B cell (primary cell): ENCODE measurements at places on chromosomes 4 and X.
A peak's percentile ranks its signal among the peaks of the same experiment; 100 is the strongest.

DNA sequence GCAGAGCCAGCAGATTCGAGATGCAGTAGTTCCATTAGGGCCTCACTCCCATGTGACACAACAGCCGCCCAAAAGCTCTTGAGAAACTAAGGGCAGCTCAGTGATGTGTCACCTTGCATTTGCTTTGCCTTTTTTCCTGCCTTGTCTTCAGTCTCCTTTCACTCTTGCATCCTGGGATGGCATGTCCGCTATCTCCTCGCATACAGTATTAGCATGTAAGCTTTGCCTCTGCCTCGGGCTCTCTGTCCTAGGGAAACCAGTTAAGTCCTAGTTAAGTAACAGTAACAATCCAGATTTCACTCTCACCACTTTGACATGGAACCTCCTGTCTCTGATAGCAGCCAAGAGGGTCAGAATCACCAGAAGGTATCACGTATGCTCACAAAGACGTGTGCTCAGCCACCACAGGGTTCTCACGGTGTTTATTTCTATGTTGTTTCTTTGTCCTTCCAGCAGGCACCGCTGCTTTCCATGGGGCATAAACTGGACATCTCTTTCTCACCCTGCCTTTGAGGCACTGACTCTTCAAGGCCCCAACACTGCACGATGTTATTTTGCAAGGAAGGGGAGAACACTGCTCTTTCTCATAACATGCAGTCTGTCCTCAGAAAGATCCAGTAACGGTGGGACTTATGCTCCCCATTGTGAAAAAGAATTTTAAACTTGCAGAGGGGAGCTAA is 26.7 kb upstream of the SORBS2 start:
- no peak for DNase-seq

DNA sequence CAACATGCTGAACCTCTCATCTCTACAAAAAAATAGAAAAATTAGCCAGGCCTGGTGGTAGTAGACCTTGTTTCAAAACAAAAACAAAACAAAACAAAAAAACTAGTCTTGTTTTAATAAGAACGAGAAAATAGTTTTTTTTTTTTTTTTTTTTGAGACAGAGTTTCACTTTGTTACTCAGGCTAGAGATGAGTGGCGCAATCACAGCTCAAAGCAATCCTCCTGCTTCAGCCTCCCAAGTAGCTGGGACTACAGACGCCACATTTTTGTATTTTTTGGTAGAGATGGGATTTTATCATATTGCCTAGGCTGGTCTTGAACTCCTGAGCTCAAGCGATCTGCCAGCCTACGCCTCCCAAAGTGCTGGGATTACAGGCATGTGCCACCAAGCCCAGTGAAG is 47.7 kb upstream of the UGDH start:
- DNase-seq, result no peak

DNA sequence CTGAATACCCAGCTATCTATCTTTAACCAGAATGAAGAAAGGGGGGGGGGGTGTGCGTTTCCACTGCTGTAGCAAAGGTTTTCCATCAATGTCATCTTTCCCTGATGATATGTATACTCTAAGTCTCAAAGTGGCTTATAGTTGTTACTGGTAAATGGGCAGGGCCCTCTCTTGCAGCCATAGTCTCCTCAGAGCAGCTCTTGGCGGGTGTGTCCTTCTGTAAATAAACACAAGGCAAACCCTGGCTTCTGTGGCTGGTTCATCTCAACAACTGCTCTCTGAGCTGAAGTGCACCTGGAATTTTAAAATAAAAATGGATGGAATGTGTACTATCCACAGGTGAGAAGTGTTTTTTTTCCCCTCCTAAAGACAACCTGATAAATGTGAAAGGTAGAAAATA is 57.5 kb upstream of the SCML1 start:
- no peak for DNase-seq

- DNase-seq, result no peak
Measured at GRCh38 chr4:22501715-22502095, 14.2 kb downstream of the ADGRA3 start.

- no peak for DNase-seq
Measured at GRCh38 chr4:42350611-42351182, 46.6 kb upstream of the SHISA3 start.

GRCh38 chr4:174764105-174764729 is 64.8 kb downstream of the GLRA3 start:
- DNase-seq, result peak; percentile 25

DNA sequence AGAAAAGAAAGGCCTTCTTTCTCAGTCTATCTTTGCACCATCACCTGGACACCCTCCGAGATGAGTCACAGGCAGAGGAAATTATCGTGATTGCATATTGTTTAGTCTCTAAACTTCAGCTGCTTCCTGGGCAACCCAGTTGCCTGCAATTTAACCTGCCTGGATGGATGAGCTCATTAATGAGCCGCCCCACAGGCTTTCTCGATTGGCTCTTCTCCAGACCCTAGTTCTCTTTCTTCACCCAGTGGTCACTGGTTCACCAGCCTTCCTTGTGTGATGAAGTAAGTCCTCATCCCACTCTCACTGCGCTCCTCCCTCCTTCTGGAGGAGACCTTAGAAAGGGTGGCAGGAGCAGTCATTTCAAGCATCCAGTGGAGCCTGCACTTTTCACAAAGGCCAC is 94.4 kb downstream of the SOWAHB start:
- no peak for DNase-seq

DNA sequence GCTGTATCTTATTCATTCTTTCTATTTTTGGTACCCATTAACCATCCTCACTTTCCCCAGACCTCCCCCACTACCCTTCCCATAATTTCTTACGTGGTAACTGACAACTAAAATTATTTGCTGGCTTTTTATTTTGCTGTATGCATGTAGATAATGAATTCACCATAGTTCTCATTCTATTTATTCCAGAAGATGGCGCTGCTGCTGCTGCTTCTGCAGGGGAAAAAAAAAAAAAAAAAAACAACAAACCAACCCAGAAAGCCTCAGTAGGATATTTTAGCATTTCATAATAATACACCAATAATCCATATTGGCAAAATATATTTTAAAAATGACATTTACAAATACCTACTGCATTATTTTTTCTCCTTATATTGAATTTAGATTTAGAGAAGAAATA is 416.6 kb upstream of the MAGEB18 start:
- no peak for DNase-seq

GRCh38 chr4:42658261-42658660 is 1.4 kb upstream of the ATP8A1 start:
- no peak for DNase-seq

GRCh38 chrX:19152762-19153161 is 30.5 kb upstream of the ADGRG2 start:
- no peak for DNase-seq

DNA sequence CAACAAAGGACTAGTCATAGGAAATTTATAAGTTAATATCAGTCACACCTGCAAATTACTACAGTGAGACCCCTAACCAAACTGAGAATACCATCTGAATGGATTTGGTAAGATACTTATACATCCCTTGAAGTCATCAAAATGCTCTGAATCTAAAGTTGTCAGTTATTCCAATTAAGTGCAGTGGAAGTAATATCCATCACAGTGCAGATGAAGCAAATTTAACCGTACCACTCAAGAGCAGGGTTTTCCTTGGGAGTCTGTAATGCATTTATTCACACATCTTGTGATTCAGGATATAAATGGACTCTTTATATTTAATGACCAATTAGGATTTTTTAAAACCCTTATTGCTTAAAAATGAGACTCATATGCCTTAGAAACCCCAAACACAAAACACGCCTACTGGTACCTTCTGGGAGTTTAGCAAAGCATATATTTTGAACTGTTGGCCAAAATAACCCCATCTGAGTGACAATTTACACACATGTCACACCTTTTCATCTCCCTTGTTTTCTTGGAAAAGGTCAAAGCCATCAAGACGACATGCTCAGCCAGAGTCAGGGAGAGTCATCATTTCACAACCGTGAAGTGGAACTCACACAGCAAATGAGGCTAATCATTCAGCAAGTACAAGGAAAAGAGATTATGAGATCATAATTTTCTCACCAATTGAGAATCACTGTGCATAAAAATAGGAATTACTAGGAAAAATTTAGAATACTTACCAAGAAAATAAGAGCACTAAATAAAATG is 303.7 kb downstream of the HNRNPD start:
- no peak for DNase-seq

DNA sequence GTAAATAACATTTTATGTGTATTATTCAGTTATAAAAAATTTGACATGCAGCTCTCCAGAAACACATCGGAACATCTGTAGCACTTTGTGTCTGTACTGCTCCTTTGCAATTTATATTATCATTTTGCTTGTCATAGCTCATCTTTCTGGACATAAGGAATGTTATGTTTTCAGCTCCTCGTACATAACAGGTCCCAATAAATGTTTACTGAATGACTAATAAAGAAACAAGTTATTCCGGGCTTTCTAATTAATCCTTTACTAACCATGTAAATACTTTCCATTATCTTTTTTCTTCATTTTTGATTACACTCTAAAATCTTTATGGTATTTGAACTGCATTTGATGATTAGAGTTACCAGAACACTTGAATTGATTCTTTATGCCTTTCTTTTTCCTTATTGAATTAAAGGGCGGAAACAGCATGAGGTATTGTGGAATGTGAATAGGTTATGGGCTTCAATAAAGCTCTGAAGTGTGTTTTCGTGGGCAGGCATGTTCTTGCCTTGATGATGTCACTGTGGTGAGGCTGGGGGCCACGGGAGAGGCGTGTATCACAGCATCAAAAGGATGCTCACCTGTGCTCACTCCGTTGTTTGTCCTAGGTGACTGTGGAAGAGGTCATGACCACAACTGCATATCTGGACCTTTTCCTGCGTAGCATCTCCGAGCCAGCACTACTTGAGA is 131.6 kb downstream of the GATB start:
- DNase-seq, result no peak

DNA sequence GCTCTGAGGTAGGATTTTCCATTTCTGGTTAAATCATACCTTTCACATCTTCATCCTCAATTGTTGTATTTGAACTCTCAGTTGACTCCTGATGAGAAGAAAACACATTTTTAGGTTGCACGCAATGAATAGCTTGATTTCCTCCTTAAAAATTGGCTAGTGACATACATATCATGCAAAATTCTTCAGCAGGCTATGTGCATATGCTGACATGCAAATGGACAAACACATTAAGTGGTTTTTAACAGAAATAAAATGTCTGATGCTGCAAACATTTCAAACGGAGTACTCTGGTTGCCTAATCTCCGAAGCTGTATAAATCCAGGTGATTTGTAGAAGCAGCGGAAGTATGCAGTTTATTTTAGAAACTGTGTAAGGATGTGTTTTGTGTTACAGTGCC is 261.1 kb downstream of the CAMK2D start:
- no peak for DNase-seq

DNA sequence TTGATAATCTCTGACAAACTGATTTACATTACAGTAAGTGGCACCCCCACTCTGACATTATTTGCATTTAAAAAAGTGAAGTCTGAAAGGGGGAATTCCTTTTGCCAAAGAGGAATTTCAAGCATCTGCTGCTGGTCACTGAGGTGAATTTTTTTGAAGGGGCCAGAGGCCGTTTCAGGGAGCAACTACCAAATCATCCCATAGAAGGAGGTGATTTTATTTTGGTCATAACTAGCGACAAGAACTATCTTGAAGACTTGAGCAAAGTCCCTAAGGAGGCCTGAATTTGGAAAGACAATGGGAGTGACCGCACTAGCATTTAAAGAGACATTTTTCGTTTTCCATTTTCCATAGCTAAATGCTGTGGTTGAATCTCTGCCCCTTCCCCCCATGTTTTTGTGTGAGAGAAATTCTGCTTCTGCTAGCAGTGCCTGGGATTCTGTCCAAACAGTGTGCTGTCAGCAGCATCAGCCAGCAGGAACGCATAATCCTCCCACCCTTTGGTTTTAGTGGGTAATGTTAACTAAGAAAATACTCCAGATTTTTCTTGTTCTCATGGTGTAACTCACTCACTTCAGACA is 110.1 kb upstream of the MED14 start:
- no peak for DNase-seq

GRCh38 chrX:44997282-44997812 is 124.4 kb downstream of the KDM6A start:
- no peak for DNase-seq

DNA sequence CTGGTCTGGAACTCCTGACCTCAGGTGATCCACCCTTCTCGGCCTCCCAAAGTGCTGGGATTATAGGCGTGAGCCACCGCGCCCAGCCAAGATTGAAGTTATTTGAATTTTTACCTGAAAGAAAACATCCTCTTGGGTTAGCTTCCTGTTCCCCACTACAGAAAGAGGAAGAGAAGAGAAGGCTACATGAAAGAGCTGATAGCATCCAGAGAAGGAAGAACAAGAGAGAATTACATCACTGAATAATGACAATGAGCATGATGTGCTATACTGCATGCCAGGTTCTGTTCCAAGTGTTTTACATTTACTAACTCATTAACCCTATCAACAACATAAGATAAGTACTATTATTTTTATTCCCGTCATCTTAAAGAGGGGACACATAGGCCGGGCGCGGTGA is 11.5 kb upstream of the TBC1D1 start:
- peak; percentile 35 for DNase-seq

DNA sequence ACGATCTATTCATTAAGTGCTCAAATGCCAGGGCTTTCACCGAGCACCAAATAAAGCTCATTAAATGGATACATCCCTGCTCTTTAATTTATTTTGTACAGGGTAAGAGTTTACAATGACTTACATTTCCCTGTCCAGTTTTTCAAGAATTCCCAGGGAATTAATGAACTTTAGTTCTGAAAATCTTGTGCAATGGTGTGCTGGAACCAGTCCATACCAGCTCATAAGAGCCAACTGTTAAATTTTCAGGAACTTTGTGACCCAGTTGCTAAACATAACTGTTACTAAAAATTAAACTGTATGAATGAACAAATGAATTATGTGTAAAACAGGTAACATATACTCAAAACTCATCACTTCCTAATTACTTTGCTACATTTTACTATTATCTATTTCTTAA is 191.7 kb upstream of the RASGEF1B start:
- DNase-seq, result no peak

- DNase-seq, result no peak
Measured at GRCh38 chr4:111631215-111631999, 513.8 kb upstream of the FAM241A start.

DNA sequence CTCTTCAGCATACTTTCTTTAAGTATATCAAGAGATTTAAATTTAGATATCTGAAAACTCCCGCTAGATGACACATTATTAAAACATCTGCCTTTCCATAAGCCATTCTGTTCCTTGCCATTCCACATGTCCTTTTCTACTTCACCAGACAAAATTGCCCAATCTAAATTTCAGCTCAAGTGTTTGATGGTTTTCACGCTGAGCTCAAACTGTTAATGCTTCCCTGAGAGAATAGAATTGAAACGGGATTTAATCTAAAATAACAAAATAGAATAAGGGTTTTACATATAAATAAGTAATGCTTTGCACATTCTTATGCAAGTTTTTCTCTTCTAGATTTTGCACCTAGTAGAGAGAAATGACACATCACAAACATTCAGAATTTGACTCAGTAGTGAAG is 764.5 kb upstream of the TENM3 start:
- DNase-seq, result no peak

- DNase-seq, result no peak
Measured at GRCh38 chr4:177239878-177240277, 69.8 kb upstream of the NEIL3 start.
